ENCODE measurements at places on chromosomes 1 and 21.

- DNase-seq = no peak
Observed at GRCh38 chr1:218392780-218393179, 47.6 kb downstream of the TGFB2 start.

GRCh38 chr1:228106800-228107054 is 2.4 kb downstream of the MRPL55 start:
- DNase-seq = no peak

DNA sequence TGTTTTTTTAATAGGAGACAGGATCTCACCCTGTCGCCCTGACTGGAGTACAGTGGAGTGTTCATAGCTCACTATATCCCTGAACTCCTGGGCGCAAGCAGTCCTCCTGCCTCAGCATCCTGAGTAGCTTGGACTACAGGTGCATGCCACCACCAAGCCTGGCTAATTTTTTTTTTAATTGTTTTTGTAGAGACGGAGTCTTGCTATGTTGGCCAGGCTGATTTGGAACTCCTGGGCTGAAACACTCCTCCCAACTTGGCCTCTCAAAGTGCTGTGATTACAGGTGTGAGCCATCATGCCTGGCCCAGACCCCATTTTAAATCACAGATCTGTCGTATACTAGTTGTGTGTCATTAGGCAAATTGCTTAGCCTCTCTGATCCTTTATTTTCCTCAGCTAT is 161.1 kb downstream of the DYRK1A start:
- no peak for DNase-seq

- no peak for DNase-seq
Observed at GRCh38 chr1:192951691-192952460, 107.3 kb downstream of the UCHL5 start.

GRCh38 chr1:90721210-90722194 is 4.4 kb upstream of the BARHL2 start:
- peak; percentile 10 for DNase-seq

All from nucleus accumbens (tissue), 56 donors.